ENCODE measurements at places on chromosomes 13 and 19.

GRCh38 chr13:59488436-59488835 lies 675.3 kb downstream of the DIAPH3 start:
- DNase-seq = no peak

DNA sequence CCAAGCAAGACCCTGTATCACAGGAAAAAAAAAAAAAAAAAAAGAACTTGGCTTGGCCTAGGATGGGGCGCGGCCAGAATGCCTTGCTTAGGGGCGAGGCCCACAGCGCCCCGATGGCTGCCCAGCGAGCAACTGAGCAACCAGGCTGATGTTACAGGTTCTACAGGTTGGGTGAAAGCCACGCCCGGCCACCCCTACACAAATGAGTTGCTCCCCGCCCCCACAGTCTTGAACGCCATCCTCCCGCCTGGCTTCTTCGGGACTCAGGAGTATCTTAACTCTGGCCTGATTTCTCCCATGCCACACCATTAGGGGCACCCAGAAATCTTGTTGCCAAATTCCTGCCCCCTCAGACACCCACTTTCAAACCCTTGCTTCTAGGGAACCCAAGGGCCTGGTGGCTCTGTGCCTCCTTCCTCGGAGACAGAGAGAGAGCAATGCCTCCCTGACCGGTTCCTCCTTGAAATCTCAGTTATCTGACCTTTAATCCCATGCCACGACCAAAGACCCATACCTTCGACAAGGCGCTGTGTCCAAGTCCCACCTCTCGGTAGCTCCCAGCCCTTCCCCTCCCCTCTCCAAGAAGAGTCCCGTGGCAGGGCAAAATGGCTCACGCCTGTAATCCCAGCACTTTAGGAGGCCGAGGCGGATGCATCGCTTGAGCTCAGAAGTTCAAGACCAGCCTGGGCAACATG lies 1.1 kb upstream of the CBLC start:
- no peak for DNase-seq

DNA sequence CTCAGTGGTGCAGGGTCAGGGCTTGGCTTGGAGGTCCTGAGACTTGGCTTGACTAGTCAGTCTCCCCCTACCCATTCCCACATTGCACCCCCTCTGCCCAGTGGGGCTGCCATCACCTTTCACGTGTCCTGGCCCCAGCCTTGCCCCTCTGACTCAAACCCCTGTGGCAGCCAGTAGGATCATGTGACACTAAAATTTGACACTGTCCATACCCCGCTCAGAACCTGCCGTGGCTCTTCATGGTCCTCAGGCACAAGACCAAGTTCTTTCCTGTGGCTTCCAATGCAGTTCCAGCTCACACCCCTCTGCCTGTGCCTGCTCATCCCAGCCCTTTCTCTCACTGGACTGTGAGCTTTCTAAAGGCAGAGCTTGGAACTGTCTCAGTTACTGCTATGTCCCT lies 2.2 kb downstream of the PSMD8 start:
- DNase-seq = no peak

- peak; percentile 34 for DNase-seq
Measured at GRCh38 chr19:5358173-5358800, 17.7 kb upstream of the PTPRS start.

- no peak for DNase-seq
Measured at GRCh38 chr13:33992881-33993336, 175.0 kb downstream of the RFC3 start.

DNA sequence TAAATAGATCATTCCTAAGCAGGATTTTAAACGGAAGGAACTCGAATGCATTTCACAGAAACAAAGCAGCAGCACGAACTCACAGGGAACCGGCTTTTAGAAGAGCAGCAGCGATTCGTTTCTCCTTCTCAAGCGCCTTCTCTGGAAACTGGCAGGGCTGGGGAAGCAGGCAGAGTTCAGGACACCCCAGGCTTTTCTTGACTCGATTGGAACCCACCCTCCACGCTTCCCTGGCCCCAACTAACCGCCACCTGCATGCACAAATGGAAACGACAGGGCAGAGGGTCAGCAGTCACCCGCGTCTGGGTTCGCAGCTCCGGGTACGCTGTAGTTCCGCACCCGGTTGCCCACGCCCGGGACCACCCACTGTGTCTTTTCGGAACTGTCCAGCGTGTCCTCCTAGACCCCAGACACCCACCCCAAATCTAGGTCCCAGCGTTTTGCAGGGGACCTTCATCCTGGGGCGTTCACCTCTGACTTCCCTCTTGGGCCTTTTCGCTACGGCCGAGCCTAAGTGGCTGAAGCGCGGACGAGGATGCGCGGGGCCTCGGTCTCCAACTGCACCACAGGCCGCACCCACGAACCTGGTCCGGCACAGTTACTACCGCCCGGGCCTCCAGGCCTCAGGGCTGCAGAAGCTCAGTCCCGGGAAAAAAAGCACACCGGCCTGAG lies 500 bp downstream of the ZFP30 start:
- peak; percentile 51 for DNase-seq

- no peak for DNase-seq
Measured at GRCh38 chr13:78875792-78876580, 217.0 kb upstream of the OBI1 start.

DNA sequence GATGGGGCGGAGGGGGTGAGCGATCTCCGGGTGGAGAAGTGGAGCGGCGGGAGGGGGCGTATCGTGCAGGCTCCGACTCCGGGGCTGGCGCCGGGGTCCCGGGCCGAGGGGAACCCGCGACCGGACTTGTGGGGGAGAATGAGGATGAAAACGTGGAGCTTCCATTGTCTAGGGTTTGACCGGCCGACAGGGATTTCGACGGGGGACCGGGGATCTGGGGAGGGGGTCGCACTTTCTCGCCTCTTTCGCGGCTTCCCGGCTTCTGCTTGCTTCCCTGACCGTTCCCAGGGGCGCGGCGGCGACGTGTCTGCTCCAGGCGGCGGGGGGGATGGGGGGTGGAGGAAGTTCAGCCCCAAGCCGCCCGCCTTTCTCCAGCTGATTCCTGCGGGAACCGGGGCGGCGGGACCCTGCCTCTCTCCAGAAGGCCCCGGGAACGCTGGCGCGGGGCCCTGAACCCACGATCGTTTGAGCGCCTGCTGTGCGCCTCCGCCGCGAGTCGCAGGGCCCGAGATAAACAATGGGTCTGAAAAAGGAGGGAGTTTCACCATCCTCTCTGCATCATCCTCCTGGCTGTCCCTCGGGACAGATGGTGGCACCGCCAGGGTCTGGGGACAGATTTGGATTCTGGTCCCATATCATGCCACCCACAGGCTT lies 790 bp downstream of the TPM4 start:
- DNase-seq = peak; percentile 31

- DNase-seq = peak; percentile 65
Measured at GRCh38 chr13:45989607-45990006, 62.9 kb downstream of the ZC3H13 start.

- DNase-seq = peak; percentile 45
Measured at GRCh38 chr19:36963280-36963679, 47.1 kb downstream of the ZNF568 start.

DNA sequence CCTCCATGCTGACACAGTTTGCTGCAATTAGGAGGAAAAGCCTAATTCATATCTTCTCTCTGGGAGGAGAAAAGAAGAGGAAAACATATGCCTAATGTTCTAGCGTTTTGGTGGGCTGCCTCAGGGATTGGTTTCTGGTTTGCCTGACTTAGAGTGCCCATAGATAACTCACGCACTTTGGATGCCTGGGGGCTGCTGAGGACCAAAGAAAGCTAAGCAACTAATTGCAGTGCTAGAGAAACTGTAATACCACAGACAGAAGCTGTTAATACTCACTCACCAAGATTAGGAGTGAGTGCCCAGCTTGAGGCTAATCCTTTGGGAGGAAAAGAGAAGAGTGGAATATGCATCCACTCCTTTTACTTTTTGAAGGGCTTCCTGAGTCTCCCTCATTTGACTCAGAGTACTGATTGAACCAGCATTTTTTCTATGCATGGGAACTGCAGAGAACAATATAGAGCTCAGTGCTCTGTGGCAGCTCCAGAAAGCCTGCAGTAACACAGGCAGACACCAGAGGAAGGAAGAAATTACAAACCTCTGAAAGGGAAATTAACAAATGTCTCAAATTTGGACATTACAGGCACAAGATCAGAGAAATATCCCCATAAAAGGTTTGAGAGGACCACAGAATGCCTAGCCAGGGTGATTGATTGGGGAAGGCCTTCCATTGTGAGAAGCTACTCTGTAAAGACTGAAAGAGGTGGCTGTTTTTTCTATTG lies 666.4 kb downstream of the OLFM4 start:
- no peak for DNase-seq

GRCh38 chr13:106534639-106535551 lies 567 bp downstream of the EFNB2 start:
- peak; percentile 42 for DNase-seq

GRCh38 chr13:40026741-40027140 lies 371.3 kb downstream of the COG6 start:
- DNase-seq = no peak

DNA sequence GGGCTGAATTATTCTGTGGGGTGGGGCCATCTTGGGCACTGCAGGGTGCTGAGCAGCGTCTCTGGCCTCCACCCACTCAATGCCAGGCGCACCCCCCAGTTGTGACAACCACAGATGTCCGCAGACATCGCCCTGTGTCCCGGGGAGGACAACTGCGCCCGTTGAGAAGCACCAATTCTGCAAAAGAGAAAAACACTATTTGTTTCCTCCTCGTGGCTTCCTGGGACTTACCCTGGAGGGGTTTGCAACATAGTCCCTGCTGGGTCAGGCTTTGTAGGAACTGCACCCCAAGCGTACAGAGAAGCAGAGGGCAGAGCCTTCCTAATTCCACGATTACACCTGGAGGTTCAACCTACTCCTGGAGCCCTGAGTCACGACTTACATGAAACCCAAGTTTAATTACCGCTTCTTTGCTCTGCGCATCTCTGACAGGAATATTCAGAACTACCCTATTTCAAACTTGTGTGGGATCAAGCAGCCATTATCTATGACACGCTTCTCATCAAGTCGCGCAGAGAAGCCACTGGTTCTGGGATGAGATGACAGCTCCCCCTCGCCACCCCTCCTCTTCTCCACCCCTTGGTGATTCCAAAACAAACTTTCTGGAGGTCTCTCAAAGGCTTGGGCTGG lies 11.1 kb upstream of the SLC39A3 start:
- no peak for DNase-seq

GRCh38 chr13:58949646-58950045 lies 1214.1 kb downstream of the DIAPH3 start:
- no peak for DNase-seq

- no peak for DNase-seq
Measured at GRCh38 chr19:8462571-8462970, 17.8 kb downstream of the HNRNPM start.

GRCh38 chr13:53445686-53446085 lies 417.1 kb downstream of the OLFM4 start:
- no peak for DNase-seq

- DNase-seq = no peak
Measured at GRCh38 chr13:47421525-47421924, 524.7 kb upstream of the HTR2A start.

GRCh38 chr19:50003810-50004419 lies 21.3 kb downstream of the VRK3 start:
- DNase-seq = peak; percentile 95

- DNase-seq = no peak
Measured at GRCh38 chr13:98488736-98489135, 88.2 kb downstream of the STK24 start.

- peak; percentile 45 for DNase-seq
Measured at GRCh38 chr13:85974608-85975366, 175.6 kb upstream of the SLITRK6 start.

DNA sequence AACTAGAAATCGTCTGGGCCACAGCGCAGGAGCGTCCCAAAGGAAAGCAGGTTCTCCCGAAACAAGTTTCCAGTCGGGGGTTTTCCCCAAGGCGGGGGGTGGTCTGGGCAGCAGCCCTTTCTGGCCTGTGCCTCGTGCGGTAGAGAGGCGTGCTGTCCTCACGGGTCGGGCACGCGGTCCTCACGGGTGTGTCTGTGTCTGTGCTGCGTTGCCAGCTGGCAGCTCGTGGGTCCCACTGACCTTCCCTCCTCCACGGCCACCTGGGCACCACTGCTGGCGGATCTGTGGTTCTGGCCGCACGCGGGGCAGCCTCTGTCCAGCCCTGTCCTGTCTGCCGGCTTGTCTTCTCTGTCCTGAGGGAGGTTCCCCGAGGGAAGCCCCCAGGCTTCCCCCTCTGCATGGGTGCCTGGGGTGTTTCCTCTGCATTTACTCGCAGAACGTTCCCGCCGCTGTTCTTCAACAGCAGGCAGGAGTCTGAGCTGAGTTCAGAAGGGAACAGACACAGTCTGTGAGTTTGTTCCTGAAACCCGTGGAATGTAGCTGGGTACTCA lies 98.2 kb upstream of the MCF2L start:
- no peak for DNase-seq

GRCh38 chr19:45348367-45349125 lies 8.0 kb downstream of the KLC3 start:
- no peak for DNase-seq

DNA sequence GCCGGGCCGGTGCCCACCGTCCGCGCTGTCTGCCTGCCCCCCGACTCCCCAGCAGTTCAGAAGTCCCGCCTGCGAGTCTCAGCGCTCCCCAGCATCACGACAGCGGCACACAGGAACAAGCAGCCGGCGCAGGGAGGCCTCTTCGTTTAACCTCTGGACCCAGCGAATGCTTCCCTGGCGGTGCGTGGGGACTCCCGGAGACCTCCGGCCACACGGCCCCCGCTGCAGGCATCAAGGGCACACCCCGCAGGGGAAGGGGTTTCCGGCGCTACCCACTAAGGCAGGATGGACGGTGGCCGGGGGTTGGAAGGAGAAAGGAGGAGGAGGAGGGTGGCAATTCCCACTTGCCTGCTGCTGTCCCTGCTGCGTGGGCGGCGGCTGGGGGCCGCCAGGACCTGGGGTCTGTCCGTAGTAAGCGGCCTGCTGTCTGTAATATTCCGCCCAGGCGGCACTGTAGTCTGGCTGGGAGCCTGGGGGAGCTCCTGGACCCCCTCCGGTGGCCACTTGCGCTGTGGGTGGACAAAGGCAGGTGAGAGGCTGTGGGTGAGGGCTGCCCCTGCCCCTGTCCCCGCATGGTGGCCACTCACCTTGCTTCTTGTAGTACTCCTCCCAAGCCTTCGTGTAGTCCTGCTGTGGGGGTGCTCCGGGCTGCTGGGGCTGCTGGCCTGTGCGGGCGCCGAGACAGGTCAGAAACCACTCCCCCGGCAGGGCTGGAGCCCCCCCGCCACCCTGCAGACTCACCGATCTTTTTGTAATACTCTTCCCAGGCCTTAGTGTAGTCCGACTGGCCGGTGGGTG lies 9.6 kb downstream of the KHSRP start:
- no peak for DNase-seq

DNA sequence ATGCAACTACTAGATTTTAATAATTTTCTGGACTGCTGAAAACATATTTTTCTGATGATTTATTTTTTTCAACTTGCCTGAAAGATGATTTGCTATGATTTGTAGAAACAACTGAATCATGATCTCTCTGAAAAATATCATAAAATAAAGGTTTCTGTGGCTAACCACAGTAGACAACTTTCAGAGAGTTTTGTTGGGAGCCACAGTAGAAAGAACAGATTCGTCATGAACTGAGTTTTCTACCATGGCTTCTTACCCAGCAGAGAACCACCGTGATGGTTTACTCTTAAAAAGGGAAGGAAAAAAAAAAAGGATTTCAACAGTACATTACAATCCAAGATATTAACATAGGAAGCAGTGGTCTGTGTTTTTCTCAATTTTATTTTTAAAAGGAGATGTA lies 18.0 kb downstream of the ZAR1L start:
- no peak for DNase-seq
